Activated CD4-positive, alpha-beta T cell treated with anti-CD3 and anti-CD28 coated beads, Interleukin-10, Interleukin-2, amounts not matched to agents 100 ng/mL and 50 ng/mL, durations not matched to agents 16 hours and 8 hours (primary cell): ENCODE measurements at places on chromosomes 6 and 20.

GRCh38 chr6:91442342-91442741 lies 855.5 kb upstream of the MAP3K7 start:
- no peak for DNase-seq

DNA sequence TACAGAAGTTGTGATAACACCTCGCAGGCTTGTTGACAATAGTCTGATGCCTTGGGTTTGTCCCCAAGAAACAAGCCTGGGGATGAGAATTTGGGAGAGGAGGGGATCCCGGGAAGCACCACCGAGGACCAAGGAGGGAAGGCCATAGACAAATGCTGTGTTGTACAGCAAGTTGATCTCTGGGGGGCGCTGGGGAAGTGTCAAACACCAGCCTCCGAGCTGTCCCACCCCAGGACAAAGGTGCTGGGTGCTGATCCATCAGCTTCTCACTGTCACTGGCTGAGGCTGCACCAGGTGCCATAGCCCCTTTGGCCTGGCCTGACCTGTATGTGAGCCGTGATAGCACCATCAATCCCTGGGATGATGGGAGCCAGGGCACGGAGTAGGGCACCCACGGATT lies 64.0 kb downstream of the SYNDIG1 start:
- DNase-seq = no peak

- no peak for DNase-seq
Measured at GRCh38 chr20:24983896-24984295, 8.7 kb downstream of the APMAP start.

DNA sequence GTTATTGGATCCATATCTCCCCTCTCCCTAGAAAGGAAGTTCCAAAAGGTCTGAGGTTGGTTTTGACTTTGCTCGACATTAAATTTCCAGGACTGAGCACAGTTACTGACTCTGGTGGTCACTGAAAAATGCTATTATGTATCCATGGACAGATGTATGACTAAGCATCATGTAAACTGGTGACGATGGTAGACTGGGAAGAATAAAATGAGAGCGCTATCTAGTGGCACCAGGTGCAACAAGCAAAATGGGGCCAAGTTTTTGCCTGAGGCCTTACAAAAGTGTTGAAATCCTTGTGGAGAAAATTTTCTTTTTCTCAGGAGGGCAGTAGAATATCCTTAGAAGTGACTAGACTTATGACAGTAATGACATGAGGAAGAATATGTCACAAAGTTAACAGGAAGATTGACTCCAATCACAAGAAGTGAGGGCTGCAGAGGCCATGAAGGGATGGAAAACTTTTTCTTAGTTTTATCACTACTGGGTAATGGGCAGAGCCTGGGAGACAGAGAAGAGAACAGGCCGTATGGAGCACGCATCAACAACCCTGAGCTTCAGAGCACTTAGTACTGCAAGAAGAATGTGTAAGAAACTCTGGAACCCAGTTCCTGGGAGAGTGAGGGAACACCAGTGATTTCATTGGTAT lies 88.9 kb upstream of the ELOVL5 start:
- DNase-seq = peak; percentile 71

GRCh38 chr6:144895313-144896278 lies 610.5 kb downstream of the UTRN start:
- no peak for DNase-seq
